ENCODE measurements at places on chromosomes 7 and 10. TPM values are rescaled to one million over a fixed set of nuclear protein-coding genes. Genes with fewer than 3 reads are reported as not detected.

The SUN3 gene
- total RNA-seq = not detected

The TRIM50 gene
- not detected for total RNA-seq

The RSPH10B2 gene
- total RNA-seq = 4.8 TPM

The ANKRD1 gene
- 47.5 TPM for total RNA-seq

The EFCAB10 gene
- total RNA-seq = 6.0 TPM

The ANKRD30A gene
- not detected for total RNA-seq

The RPA3 gene
- total RNA-seq = 27.4 TPM

The KCNH2 gene
- 2.4 TPM for total RNA-seq

GRCh38 chr10:110643653-110644597 is at the start of gene RBM20:
Gene RBM20 (plus strand): TSS chr10:110644336. CDS start chr10:110644455, 119 bp downstream.
- no peaks in the 10 kb centered on the region for H3K36me3 ChIP-seq

DNA sequence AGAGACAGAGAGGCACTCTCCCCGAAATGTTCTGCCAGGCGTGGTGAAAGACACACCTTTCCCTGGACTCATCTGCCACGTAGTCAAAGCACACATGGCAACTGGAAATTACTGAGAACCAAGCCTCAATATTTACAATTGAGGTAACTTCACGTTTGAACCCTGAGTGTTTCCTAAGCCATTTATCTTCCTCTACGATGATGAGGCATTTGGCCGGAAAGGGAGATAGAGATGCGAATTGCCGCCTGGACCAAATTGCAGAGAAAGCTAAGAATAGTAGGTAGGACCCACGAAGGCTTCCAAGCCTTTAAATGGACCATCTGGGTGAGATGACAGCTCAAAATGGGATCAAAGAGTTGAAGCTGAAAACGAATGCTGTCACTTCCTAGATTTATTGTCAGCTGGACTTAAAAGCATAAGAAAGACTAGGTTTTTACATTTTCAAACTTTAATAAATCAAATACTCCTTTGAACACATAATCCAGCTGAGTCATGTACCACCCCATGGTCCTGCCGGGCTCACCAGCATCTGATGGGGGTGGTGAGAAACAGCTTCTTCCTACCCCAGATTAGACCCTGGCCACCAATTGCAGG is 135.6 kb upstream of the LYZL2 start:
- H3K4me3 ChIP-seq = no peak overlapping the region
- no peaks in the 10 kb centered on the region for H3K4me1 ChIP-seq
- no peak for DNase-seq
- no peak overlapping the region for H3K27ac ChIP-seq
- no peaks in the 10 kb centered on the region for H3K27me3 ChIP-seq
- H3K36me3 ChIP-seq = no peaks in the 10 kb centered on the region

DNA sequence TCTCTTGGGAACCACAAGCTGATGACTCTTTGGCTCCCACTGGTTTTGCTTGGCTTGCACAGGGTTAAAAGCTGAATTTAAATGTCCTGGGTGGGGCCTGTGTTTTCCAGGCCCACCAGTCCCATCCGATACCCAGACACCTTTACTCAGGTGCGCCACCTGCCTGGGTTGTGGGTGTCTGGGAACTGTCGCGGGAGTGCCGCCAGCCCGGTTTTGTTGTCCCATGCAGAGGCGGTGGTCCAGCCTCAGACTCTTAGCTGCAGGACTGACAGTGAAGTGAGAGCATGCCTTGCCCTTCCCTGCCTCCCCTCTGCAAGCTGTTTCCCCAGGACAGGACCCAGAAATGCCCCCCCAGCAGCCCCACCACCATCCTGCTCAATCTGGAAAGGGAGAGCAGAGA is 255.6 kb upstream of the ZNF32 start:
- H3K36me3 ChIP-seq = no peaks in the 10 kb centered on the region
- no peak overlapping the region for H3K4me3 ChIP-seq
- peaks cover 3% of the 10 kb centered on the region for H3K4me1 ChIP-seq
- H3K27me3 ChIP-seq = no peaks in the 10 kb centered on the region
- H3K27ac ChIP-seq = no peak overlapping the region

DNA sequence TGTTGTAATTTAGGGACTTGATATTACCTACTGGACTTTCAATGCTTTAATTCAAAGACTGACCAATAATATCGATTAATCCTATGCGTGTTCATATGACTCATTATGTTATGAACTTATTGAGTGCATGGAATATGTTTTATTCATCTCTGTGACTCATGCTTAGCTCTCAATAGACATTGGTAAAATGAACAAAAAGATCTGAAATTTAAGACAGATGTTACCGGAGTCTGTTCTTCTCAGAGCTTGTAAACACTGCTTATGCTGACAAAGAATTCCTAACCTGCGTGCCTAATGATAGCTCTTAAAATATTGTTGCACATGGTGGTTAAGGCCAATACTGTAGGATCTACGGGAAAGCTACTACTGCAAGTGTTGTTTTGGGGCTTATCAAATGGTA is 131.5 kb upstream of the ACBD5 start:
- H3K4me3 ChIP-seq = no peak overlapping the region
- H3K27me3 ChIP-seq = no peaks in the 10 kb centered on the region
- H3K4me1 ChIP-seq = no peaks in the 10 kb centered on the region
- no peak for DNase-seq
- H3K36me3 ChIP-seq = no peaks in the 10 kb centered on the region
- no peak overlapping the region for H3K27ac ChIP-seq

GRCh38 chr10:132101529-132101928 is 35.8 kb downstream of the JAKMIP3 start:
- DNase-seq = no peak
- H3K27ac ChIP-seq = no peak overlapping the region
- H3K36me3 ChIP-seq = no peaks in the 10 kb centered on the region
- H3K4me3 ChIP-seq = no peak overlapping the region

DNA sequence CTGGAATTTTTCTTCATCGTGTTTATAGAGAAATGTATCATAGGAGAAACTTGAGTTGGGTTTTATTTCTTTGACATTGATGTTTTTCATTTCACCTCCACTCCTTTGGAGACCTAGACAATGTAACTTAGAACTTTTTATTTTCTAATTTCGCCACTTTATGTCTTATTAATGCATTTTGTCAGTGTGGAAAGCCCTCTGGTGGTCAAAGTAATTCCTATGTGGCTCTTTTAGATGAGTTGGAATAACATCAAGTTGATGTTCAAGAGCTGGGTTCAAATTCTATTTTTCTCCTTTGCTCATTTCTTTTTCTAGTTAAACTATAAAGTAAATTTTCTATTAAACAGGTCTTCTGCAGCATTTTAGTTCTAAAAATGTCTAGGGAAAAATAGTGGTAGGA is 478.6 kb downstream of the LRMDA start:
- H3K27ac ChIP-seq = no peak overlapping the region
- H3K4me3 ChIP-seq = no peak overlapping the region
- no peaks in the 10 kb centered on the region for H3K27me3 ChIP-seq
- no peak for DNase-seq
- no peaks in the 10 kb centered on the region for H3K36me3 ChIP-seq

DNA sequence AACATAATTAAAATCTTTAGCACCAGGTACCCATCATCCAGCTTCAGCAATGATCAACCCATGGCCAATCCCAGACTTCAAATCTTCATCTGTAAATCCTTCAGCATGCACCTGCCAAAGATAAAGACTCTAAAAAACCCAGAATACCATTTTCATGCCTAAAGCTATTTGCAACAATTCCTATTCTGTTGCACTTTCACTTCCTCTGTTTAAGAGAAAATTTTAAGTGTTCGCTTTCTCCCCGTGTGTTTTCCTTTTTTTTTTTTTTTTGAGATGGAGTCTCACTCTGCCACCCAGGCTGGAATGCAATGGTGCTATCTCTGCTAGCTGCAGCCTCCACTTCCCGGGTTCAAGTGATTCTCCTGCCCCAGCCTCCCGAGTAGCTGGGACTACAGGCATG is 31.8 kb upstream of the HTR5A start:
- no peak for DNase-seq
- no peaks in the 10 kb centered on the region for H3K4me1 ChIP-seq
- H3K27me3 ChIP-seq = peaks cover 16% of the 10 kb centered on the region
- H3K27ac ChIP-seq = no peak overlapping the region
- H3K36me3 ChIP-seq = no peaks in the 10 kb centered on the region

- H3K4me1 ChIP-seq = no peaks in the 10 kb centered on the region
- DNase-seq = no peak
Measured at GRCh38 chr10:11317936-11318670, 293.3 kb downstream of the USP6NL start.

GRCh38 chr10:43380610-43381222 is 9.3 kb downstream of the FXYD4 start:
- no peak for DNase-seq
- peaks cover 11% of the 10 kb centered on the region for H3K36me3 ChIP-seq

- no peaks in the 10 kb centered on the region for H3K27me3 ChIP-seq
- H3K36me3 ChIP-seq = no peaks in the 10 kb centered on the region
- no peak for DNase-seq
- H3K27ac ChIP-seq = no peak overlapping the region
Measured at GRCh38 chr7:119545118-119545517, 727.9 kb upstream of the KCND2 start.

DNA sequence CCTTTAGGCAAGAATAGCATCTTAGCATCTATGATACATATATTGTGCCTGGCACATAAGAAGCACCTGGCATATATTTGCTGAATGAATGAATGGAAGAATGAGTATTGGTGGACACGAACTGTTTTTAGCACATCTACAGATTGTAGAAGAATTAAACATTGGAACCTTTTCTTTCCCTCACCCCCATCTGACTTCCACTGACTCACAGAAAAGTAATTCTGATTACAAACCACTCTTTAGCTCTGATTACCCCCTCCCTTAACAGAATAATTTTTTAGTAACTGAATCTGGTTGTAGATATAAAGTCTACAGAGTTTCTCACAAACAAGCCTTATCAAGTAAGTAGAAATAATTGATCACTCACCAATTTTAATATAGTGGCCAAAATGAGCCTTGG is 31.9 kb downstream of the SLC26A4 start:
- H3K4me1 ChIP-seq = no peaks in the 10 kb centered on the region
- DNase-seq = no peak
- no peaks in the 10 kb centered on the region for H3K36me3 ChIP-seq
- H3K4me3 ChIP-seq = no peak overlapping the region

- no peak for DNase-seq
- H3K36me3 ChIP-seq = no peaks in the 10 kb centered on the region
- H3K4me3 ChIP-seq = no peak overlapping the region
- H3K4me1 ChIP-seq = no peaks in the 10 kb centered on the region
Measured at GRCh38 chr10:112793202-112793921, 156.7 kb upstream of the TCF7L2 start.

DNA sequence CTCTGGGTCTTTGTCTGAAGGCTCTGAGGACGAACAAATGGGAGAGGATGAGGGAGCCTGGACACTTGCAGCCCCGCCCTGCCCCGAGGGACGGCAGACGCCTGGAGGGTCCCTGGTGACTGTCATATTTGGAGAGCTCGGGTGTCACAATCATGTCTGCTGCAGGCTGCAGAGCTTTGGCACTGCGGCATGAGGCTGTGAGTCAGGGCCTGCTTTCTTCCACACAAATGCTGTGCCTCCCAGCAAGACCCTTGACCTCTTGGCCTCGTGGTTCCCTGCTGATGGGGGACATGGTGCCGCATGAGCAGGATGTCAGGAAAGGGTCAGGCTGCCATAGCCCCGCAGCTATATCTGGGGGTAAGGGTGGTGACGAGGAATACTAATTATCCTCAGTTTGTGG is 64.9 kb upstream of the PPIF start:
- H3K36me3 ChIP-seq = peaks cover 78% of the 10 kb centered on the region
- DNase-seq = no peak
- peak overlapping the region; percentile 11 for H3K27ac ChIP-seq
- no peak overlapping the region for H3K4me3 ChIP-seq

DNA sequence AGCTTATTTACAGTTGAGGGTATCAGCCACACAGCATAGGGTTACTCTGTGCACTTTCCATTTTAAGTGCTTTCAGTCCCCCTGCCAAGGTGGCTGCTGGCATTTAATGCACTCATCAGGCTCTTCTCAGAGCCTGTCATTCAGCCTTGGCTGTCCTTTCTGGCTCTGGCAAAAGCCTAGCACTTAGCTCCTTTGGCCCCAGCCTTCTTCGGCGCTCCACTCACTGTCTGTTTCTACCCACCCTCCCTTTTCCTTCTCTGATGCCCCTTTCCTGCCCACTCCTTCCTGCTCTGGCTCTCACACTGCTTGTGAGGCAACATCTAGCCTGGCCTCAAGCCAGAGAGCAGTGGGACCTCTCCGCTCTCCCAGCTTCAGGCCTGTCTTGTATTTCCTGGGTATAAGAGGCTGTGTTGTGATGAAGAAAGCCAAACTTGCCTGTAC is 60.2 kb downstream of the WIPF3 start:
- no peaks in the 10 kb centered on the region for H3K27me3 ChIP-seq
- no peaks in the 10 kb centered on the region for H3K36me3 ChIP-seq
- DNase-seq = peak; percentile 79
- H3K4me3 ChIP-seq = no peak overlapping the region

DNA sequence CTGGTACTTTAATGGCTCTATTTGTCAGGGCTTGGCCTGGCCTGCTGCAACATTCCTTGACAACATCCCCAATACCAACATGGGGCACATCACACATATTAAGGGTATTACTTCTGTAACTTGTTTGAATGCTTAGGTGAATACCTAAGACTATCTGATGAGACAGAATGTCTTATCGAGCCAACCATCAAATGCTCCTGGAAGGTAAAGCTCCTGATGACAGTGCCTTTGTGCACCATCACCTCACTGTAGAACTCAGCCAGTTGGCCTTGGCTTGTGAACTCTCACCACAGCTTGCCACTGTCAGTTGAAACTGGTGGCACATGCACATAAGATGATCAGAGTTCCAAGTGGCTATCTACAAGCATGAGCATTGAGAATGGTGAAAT is 3.7 kb upstream of the MYO1G start:
- no peak overlapping the region for H3K4me3 ChIP-seq
- H3K4me1 ChIP-seq = peaks cover 65% of the 10 kb centered on the region
- DNase-seq = no peak
- H3K27ac ChIP-seq = no peak overlapping the region
- no peaks in the 10 kb centered on the region for H3K27me3 ChIP-seq

- no peak for DNase-seq
- no peak overlapping the region for H3K4me3 ChIP-seq
- peaks cover 38% of the 10 kb centered on the region for H3K4me1 ChIP-seq
- no peaks in the 10 kb centered on the region for H3K36me3 ChIP-seq
Measured at GRCh38 chr10:110394898-110395297, 90.2 kb upstream of the SMNDC1 start.

- no peak overlapping the region for H3K27ac ChIP-seq
- no peaks in the 10 kb centered on the region for H3K27me3 ChIP-seq
- H3K4me1 ChIP-seq = no peaks in the 10 kb centered on the region
- DNase-seq = no peak
- no peaks in the 10 kb centered on the region for H3K36me3 ChIP-seq
Measured at GRCh38 chr10:64798297-64798696, 1277.1 kb downstream of the REEP3 start.

- no peak overlapping the region for H3K27ac ChIP-seq
- no peaks in the 10 kb centered on the region for H3K4me1 ChIP-seq
- no peaks in the 10 kb centered on the region for H3K27me3 ChIP-seq
- no peak for DNase-seq
- H3K36me3 ChIP-seq = no peaks in the 10 kb centered on the region
Measured at GRCh38 chr10:52106899-52107298, 207.2 kb upstream of the DKK1 start.
